Activated T-helper 17 cell treated with anti-CD3 and anti-CD28 coated beads, Interleukin-2, amount 50 U/mL, for 72 hours (primary cell): ENCODE measurements at places on chromosomes 7 and 10. TPM values are rescaled to one million over a fixed set of nuclear protein-coding genes. Genes with fewer than 3 reads are reported as not detected.
A peak's percentile ranks its signal among the peaks of the same experiment; 100 is the strongest.

STRIP2 gene
- 78.4 TPM for total RNA-seq

AKR1C4 gene
- total RNA-seq = 0.71 TPM

CNOT4 gene
- 28.1 TPM for total RNA-seq

ZPBP gene
- total RNA-seq = not detected

MACC1 gene
- total RNA-seq = 1.5 TPM

DNA sequence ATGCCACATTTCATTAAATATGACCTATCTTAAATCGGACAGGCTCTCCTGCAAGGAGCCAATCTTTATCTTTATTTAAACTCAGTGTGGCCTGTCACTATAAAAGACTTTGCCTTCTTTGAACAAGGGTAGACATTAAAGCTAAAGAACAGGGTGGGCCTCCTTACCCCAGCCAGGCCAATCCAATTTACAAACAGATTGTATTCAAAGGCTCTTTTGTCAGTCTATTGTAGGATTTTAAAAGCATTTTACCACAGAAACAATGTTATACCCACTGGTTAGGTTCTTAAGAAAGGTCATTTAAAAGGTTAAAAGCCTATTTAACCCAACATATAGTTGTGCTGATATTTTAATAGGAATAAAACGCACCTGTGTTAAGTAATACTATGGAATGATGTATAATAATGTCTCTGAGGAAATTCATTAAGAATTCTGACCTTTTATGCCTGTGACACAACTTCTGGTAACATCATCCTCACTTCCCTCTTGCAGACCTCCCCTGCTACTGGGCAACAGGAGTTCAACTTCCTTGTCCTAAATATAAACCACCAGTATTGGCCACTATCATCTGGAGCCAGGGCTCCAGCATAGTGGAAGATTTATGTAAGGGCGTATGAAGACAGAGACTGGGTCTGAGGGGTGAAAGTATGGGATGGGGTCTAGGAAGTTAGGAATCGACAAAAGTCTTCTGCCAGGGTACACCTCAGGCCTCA is 32.5 kb downstream of the MTERF1 start:
- no peak for ATAC-seq

DNA sequence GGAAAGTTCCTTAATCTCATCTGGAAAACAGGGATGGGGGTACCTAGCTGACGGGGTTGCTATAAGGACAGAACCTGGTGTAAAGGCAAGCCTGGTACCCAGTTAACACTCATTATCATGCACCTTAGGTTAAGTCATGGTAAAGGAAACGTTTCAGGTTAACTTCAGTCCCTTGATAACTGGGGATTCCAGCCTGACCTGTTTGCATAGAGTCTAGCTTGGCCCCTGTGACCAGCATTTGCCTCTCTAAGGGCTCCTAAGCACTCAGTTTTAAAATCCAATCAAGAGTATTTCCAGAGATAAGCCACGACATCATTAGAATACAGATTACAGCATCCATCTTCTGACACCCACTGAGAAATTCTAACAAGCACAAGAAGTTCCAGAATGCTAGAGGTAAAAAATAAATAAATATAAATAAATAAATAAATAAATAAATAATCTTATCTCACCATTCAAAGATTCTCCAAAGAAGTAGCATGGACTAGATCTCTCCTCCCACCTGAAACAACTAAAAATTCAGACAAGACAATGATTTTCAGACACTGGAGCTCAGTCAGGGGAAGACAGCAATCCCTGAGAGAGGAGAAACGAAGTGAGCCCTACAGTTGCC is 184.6 kb downstream of the KCNMA1 start:
- no peak for ATAC-seq

DNA sequence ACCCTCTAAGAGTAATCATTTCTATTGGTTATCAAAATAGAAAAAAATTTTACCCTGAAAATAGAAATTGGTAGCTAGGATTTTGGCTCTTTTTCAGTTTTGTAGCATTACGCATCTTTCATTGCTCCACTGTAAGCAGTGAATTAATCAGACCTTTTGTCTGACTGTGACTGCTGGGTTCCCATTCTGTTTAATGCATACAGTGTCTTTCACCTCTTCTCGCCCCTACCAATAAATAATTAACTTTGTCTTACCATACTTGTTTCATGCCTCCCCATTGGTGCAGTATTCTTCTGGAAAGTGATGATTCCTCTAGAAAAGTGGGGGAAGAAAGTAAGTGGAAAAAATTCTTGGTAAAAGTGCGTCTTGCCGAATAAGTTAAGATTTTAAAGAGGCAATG is 73.2 kb downstream of the AP3M1 start:
- no peak for ATAC-seq

DNA sequence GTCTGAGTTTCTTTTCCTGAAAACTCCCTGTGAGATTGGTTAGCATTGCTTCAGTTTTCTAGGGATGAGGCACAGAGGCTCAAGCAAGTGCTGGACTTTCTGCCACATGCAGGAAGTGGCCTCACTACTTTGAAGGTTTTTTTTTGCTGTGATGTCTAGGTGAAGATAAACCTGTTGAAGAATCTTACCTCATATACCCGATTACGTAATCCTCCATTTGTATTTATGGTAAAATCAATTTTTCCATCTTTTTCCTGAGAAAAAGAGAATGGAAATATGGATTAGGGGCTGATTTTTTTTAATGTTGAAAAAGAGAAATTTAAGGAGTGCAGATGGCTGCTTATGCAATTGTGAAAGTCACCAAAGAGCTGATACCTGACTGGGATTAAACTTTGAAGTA is 23.4 kb downstream of the CBLL1 start:
- ATAC-seq = no peak

DNA sequence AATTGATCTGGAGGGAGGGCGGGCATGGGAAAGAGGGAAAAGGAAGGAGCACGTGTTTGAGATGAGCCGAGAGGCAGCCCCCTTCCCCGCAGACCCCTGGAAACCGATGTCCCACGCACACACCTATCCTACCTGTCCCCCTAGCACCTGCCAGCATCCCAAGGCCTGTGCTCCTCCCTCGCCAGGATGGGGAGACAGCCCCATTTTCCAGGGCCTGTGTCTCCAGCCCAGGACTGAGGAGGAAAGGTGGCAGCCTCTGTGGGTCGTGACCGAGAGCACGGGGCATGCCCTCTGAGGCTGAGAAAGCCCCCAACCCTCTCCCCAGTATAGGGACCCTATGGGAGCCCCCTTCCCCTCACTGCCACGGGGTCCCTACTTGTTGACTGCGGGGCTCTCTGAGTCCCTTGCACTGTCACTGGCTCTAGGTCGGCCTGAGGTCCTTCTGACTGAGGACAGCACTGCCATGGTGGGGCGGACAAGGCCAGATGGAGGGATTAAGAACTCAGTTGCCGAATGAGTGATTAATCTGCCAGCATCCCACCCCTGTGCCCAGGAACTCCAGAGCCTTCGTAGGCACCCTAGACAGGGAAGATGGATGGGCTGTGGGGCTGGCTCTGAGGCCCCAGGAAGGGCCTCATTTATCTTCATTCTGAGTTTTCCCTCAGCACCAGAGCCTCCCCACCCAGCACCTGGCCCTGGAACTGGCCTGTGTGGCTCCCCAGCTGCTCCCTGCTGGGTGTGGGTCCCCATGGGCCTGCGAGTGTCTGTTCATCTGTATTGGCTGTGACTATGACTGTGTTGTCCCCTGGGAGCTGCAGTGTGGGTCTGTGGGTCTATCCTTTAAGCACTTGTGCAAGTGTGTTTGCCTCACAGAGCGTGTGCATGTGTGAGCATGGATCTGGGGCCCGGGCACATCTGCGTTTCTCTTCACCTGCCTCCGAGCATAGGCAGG is 26.0 kb downstream of the CRHR2 start:
- ATAC-seq = no peak

DNA sequence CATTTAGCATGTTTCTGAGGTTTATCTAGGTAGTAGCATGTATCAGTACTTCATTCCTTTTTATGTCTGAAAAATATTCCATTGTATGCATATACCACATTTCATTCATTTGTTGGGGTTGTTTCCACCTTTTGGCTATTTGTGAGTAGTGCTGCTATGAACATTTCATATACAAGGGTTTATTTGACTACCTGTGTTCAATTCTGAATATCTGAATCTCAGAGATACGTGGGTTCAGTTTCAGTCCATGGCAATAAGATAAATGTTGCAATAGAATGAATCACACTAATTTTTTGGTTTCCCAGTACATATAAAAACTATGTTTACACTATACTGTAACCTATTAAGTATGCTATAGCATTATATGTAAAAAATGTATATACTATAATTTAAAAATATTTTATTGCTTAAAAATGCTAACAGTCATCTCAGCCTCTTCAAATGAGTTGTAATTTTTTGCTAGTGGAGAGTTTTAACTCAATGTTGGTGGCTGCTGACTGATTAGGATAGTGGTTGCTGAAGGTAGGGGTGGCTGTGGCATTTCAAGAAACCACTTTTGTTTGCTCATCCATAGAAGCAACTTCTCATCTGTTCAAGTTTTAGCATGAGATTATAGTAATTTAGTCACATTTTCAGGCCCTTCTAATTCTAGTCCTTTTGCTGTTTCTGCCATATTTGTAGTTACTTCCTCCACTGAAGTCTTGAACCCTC is 13.9 kb downstream of the PLEKHA1 start:
- peak; percentile 95 for ATAC-seq

GRCh38 chr10:78768041-78768835 is 300.5 kb upstream of the ZMIZ1 start:
- no peak for ATAC-seq

DNA sequence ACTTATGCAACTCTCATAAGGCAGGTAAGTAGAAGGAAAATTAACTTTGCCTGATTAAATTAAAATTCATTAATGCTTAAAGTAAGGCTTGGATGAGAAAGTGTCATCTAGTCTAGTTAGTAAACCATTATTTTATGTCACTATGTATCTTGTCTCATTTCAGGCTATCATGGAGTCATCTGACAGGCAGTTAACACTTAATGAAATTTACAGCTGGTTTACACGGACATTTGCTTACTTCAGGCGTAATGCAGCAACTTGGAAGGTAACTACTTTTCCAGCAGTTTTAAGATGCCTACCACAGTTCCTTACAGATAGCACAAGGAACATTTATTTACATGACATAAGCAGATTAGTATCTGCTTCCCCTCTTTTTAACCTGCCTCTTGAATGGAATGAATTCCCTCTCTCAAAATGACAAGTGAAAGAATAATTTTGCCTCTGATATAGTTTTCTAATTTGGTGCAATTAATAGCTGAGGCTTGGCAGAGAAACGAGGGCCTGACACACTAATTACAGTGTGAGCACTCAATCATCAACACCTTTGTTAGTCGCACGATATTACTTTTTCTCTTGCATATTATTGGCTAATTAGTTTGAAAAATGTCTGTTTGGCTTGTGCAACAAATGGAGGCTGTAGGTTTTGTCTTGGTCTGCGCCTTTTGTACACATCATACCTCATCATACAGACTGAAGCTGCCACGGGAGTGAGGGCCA is 245.0 kb downstream of the FOXP2 start:
- ATAC-seq = no peak

- ATAC-seq = peak; percentile 16
These were observed 72.1 kb upstream of the TRIM24 start for GRCh38 chr7:138387755-138388475.

GRCh38 chr7:67344481-67345193 is 348.0 kb downstream of the TYW1 start:
- no peak for ATAC-seq

GRCh38 chr10:101770331-101771215 is 5.3 kb downstream of the FGF8 start:
- no peak for ATAC-seq

GRCh38 chr10:122878799-122879338 is 512 bp downstream of the FAM24B start:
- ATAC-seq = peak; percentile 50

GRCh38 chr7:19984231-19984632 is 210.8 kb upstream of the TMEM196 start:
- no peak for ATAC-seq
